Stimulated activated naive CD4-positive, alpha-beta T cell (primary cell): ENCODE measurements at places on chromosomes 1 and 21.

DNA sequence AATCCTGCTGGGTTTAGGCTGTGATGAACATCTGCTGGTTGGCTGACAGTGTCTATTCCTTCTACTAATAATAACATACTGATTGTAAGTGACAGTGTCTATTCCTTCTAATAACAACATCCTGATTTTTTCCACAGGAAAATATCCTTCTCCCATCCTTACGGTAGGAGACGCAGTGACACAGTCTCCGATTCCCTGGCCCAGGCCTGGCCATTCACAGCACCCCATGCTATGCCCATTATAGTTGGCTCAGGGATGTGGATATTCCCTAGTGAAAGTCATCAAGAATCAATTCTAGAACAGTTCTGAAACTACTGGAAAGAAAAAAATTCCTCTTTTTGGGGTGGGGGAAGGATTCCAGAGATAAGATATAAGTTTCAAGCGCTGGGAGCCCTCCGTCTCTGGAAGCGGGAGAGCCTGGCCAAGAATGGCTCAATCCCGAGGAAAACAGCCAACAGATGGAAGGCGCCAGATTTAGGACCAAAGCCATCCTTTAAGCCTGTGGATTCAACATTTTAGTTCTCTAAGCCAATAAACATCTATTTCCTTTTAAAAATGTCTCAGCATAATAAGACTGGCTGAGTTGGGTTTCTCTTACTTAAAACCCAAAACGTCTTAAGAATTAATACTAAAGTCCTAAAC, 88.6 kb downstream of the GPATCH2 start:
- no peak for DNase-seq

DNA sequence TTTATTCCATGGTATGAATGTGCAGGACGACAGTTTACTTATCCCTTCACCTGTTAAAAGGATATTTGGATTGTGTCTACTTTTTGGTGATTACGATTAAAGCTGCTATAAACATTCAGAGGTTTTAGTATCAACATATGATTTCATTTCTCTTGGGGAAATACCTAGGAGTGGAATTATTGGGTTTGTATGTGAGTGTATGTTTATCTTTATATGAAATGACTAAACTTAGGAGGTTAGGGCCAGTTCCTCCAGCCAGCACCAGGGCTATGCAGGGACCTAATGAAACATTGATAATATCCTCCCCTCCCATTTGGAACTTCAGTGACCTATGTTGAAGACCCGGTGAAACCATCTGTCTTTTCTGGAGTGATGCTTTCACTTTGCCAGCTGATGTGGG, 13.8 kb downstream of the TMEM51 start:
- DNase-seq = no peak

DNA sequence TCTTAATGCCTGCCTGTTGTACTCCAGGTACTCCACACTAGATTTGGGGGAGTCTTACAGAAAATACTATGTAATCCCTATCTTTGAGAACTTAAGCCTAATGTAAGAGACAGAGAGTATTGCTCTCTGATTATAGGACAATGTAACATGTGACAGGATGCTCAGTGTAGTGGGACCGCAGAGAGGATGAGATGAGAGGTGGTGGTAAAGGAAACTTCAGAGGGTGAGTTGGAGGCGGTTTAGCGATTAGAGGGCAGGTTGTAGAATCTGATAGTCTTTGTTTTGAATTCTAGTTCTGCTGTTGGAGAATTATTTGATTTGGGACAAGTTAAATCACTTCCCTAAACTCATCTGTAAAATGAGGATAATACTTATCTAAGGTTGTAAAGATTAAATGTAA, 5.4 kb downstream of the SOAT1 start:
- peak; percentile 35 for DNase-seq

DNA sequence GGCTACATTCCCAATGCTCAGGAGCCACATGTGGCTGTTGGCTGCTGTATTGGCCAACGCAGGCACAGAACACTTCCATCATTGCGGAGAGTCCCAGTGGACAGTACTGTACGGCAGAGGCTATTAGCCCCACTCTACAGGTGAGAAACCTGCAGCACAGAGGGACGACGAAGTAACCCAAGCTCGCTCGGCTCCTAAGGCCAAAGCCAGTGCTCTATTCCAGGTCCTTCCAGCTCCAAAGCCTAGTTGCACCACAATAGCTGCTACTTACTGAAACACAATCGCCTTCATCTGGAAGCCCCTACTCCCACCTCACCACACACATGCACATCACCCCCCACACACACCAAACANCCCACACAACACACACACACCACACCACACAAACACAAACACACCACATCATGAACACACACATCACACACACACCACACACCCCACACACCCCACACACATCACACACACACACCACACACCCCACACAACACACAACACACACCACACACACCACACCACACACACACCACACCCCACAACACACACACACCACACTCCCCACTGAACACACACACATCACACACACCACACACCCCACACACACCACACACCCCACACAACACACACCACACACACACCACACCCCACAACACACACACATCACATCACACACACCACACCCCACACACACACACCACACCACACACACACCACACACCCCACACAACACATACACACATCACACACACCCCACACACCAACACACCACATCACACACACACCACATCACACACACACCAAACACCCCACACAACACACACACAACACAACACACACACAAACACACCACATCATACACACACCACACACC, 3.2 kb downstream of the LYPD8 start:
- DNase-seq = no peak

DNA sequence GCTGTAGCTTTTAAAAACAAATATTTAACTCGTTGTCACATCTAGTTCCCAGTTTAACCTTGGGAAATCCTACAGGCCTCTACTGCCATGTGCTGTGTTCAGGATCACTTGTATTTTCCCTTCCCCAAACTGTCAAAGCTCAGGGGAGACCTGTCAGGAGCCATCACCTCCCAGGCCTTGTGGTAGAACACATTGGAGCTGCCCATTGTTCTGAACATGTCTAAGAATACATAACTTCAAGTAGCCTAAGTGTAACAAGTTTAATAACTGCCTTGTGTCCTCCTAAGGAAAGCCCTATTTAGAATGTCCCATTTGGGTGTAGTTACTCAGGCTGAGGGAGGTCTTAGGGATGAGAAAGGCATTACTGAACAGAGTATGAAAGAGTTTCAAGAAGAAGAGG, 28.6 kb upstream of the PIGC start:
- no peak for DNase-seq

DNA sequence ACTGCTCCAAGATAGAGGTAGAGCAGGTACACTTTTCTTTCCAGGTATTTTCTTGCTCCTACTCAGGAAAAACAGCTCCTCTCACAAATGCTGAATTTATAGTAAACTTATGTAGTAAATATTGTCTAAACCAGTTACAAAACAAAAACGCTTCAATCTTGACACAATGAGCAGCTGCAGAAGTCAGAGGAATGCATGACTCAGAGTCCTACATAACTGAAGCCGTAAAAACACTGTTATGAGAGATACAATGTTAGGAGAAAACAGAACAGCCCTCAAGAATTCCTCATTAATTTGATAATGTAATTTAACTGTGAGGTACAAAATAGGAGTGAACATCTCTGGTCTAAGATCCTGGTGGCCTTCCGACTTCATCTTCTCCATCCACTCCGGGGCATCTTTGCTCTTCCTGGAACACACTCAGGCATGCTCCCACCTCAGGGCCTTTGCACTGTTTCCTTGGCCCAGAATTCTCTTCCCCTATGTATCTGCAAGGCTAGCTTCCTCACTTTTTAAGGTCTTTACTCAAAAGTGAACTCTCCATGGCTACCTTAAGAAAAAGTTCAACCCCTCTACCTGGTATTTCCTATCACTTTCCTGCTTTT, 138.5 kb downstream of the SLC45A1 start:
- no peak for DNase-seq

GRCh38 chr1:203768256-203768655, 3.3 kb downstream of the LAX1 start:
- DNase-seq = no peak

DNA sequence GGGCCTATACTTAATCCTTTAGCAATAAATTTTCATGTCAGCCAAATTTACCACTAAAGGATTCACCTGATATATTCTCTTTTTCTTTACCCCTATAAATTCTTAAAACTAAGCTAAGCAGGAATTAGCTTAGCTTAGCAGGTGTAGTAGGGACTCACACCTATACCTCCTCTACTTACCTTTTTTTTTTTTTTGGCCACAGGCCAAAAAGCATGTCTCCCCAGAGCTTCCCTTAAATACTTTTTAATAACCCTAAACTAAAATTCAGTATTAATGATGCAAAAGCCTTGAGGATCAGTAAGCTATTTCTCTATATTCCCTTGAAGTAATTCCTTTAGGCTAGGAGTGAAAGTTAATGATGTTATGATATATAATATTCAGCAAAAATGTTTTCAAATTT, 23.2 kb downstream of the PEA15 start:
- no peak for DNase-seq

DNA sequence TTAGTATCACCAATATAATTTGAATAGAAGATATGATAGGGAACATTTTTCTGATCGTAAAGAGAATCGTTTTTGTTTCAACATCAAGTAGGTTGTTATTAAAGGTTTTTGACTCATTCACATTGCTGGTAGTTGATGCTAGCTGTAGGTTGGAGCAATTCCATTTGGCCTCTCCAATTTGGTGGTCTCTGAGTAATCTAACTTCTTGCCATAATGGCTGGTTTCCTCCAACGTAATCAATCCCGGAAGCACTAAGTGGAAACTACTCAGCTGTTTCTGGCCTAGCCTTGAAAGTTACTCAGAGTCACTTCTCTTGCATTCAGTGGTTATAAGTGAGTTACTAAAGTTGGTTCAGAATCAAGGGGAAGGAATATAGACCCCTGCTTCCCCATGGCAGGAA, 26.0 kb downstream of the RCOR3 start:
- no peak for DNase-seq

GRCh38 chr21:43958364-43959158, 53.5 kb upstream of the TRAPPC10 start:
- DNase-seq = no peak

DNA sequence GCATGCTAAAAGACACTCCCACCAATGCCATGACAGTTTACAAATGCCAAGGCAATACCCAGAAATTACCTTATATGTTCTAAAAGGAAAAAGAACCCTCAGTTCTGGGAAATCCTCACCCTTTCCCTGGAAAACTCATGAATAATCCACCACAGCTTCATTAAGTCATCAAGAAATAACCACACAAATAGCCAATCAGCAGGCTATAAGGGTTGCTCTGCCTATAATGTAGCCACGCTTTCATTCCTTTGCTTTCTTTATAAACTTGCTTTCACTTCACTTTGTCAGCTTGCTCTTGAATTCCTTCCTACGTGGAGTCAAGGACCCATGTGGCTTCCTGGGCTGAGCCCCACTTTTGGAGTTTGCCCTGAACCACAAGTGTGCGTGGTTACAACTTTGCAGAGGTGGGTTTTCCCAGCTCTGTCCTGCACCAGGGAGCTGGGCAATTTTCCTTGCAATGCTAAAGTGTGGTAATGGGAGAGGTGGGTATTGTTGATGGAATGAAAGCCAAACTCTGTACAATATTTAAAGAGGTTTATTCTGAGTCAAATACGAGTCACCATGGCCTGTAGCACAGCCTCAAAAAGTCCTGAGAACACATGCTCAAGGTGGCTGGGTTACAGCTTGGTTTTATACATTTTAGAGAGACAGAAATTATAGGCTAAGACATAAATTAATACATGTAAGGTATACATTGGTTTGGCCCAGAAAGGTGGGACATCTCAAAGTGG, 42.2 kb upstream of the COG2 start:
- DNase-seq = no peak

GRCh38 chr1:229440851-229441537, 7.1 kb upstream of the ACTA1 start:
- DNase-seq = no peak

DNA sequence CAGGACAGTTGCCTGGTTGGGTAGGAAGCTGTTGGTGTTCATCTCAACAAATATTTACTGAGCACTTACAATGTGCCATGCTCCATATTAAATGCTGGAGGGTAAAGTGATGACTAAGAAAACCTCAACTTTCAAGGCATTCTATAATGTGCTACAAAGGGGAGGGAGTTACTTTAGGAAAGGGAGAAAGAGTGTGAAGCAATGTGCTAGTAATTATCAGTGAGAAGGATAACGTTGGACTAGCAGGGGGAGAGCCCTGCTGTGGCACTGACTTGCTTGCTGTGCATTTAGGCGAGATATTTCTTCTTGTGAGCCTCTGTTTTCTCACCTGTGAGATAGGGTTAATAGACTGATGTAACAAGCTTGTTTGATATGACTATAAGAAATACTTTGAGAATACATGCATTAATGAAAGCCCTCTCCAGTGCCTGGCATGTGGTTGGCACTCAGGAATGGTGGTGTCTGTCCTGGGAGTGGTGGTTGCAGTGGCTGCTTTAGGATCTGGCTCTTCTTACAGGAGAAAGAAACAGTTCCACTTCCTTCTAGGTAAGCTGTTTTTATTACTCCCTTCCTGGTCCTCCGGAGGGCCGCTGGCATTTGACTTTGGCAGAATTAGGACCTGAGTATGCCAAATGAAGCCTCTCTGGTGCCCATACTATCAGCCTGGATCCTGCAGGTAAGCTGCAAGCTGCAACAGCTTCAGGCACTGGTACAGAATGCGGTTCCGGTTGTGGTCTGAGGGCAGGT, 111.1 kb upstream of the COA6 start:
- no peak for DNase-seq

- no peak for DNase-seq
Observed at GRCh38 chr21:25535849-25536248, 71.4 kb downstream of the MRPL39 start.

- no peak for DNase-seq
Observed at GRCh38 chr1:101406271-101406670, 169.5 kb downstream of the S1PR1 start.

GRCh38 chr1:179816196-179816960, 61.2 kb downstream of the TOR1AIP2 start:
- no peak for DNase-seq

DNA sequence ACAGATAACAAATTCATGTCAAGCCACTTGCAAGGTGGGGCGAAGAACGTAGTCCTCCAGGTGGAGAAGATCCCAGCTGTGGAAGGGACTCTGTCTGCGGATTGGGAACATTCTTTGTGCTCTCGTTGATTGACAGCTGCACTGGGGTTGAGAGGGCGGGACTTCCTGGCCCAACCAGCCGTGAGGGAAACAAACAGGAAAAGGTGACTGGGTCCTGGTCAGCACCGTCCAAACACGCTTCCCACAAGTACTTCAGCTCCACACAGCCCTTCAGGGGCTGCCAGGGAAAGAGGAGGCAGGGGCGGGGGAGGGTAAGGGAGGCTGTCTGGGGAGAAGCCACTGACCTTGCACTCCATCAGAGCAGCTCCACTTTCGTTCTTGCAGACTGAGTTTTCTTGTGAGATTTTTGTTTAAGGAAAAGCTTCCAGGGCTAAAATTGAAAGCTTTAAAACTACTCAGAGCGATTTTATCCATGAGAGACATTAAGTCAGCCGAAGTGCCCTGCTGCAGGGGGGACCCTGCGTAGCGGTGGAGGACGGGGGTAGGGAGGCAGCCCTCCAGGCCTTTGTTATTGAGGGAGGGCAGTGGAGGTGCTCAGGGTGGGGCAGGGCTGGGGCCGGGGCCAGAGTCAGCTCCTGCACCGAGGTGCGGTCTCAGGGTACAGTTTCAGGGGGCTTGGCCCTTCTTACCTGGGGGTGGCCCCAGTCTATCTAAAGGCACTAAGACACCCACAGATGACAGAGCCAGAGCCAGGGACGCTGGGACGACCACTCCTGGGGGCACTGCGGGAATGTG, 21.6 kb upstream of the STUM start:
- DNase-seq = no peak

- DNase-seq = no peak
Observed at GRCh38 chr1:170357750-170358149, 174.2 kb upstream of the GORAB start.
